Calu3 (cell line): ENCODE measurements at places on chromosomes 2 and 18.
A peak's percentile ranks its signal among the peaks of the same experiment; 100 is the strongest.

DNA sequence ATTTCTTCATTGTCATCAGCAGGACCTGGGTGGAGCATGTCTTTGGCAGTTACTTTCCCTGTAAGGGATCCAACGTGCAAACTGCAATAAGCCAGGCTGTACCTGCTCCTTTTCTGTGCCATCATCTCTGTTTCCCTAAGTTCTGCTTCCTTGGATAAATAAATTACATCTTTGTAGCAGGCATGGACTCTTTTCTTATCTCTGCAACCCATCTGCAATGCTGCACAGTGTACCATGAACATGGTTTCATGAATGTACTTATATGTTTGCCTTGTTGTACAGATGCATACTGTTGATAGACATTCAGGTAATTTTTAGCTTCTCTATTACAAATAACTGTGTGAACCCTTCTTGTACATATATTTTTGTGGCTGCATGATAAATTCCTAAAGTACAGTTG, 616.7 kb upstream of the PIK3C3 start:
- DNase-seq: no peak

- no peak for DNase-seq
Observed at GRCh38 chr2:228063558-228063957, 117.9 kb downstream of the SPHKAP start.

- DNase-seq: no peak
Observed at GRCh38 chr18:1383465-1383864, 478.8 kb downstream of the ADCYAP1 start.

- no peak for DNase-seq
Observed at GRCh38 chr2:40433736-40434135, 18.2 kb downstream of the SLC8A1 start.

DNA sequence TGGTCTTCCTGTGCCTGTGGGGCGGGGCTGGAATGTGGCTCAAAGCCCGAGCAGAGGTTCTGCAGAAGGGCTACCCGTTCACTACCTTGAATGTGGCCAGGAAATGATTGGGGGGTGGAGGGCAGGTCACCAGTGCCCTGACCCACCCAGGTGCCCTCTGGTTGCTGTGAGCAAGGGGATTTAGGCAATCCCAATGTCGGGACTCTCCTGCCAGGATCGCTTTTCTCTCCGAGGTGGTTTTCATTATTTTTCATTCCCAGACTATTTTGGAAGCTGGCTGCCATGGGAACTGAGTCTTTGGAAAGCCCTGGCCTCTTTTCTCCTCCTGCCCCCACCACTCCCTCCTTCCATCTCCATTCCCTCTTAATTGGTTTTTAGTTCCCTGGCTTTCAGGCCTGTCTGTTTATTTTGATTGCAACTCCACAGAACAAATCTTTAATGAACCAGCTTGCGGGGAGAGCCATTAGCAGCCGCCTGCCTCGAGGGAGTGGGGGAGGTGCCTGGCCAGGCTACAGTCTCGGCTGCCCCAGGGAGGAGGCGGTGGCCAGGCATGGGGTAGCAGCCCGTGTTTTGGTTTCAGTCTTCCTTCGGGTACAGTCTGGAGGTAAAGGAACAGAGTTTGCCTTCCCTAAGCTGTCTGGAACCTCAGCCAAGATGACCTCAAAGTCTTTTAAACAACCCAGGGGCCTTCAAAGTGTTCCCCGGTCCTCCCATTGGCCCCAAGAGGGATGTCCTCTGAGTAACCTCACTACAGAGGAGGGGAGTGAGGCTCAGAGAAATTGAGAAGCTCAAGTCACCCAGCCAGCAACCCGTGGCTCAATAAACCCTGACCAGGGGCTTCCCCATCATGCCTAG, 114.4 kb upstream of the HAAO start:
- DNase-seq: peak; percentile 41

- DNase-seq: no peak
Observed at GRCh38 chr2:3460156-3460555, 59.2 kb downstream of the ADI1 start.

DNA sequence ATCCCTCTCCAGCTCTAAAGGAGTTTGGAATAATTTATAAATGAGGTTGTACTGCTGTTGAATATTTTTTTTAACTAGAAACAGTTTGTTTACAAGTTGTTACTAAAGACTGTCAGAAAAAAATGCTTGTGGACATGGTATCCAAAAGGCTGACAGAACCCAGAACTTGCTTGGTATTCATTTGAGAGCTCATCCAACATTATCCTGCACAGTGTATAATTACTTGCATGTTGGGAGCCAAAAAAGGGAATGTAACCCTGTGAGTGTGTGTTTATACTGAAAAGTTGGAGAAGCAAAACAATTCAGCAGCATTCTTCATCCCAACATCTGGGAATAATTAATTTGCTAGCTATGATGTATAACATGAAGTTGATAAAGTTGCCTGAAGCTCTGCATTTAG, 42.1 kb upstream of the EHBP1 start:
- no peak for DNase-seq

GRCh38 chr2:37638973-37639372, 32.5 kb downstream of the CDC42EP3 start:
- DNase-seq: no peak

- no peak for DNase-seq
Observed at GRCh38 chr2:206275312-206276055, 1.0 kb downstream of the ZDBF2 start.

GRCh38 chr18:68997845-68998244, 200.0 kb downstream of the CCDC102B start:
- DNase-seq: no peak

DNA sequence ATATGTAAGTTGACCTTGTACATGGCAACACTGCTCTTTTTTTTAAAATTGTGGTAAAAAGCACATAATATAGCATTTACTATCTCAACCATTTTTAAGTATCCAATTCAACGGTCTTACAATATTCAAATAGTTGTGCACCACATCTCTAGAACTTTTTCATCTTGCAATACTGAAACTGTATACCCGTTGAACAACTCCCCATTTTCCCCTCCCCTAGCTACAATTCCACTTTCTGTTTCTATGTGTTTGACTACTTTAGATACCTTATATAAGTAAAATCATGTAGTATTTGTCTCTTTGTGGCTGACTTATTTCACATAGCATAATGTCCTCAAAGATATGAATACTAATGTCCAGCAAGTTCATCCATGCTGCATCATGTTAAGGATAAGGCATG, 452.1 kb downstream of the TXNL1 start:
- no peak for DNase-seq

GRCh38 chr2:129906139-129906860, 73.2 kb upstream of the RAB6C start:
- DNase-seq: no peak

DNA sequence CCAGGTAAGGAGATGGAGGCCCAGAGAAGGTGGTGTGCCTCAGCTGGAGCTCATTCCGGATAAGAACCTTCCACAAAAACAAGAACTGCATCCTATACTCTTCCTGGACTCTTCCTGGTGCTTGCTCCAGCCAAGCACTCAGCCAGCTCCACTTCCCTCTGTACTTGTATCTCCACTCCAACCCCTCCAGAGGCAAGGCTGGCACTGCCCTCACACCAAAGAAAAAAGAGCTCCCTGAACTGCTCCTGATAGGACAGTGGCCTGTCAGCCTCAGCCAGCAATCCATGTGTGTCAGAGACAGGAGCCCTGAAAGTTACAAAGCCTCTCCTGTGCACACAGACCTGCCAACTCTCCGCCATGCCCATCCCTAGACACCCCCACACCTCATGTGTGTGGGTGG, 248.1 kb downstream of the CELF4 start:
- DNase-seq: no peak

GRCh38 chr2:229104025-229104424, 167.1 kb downstream of the PID1 start:
- no peak for DNase-seq

- no peak for DNase-seq
Observed at GRCh38 chr2:3189076-3189591, 188.5 kb downstream of the EIPR1 start.

DNA sequence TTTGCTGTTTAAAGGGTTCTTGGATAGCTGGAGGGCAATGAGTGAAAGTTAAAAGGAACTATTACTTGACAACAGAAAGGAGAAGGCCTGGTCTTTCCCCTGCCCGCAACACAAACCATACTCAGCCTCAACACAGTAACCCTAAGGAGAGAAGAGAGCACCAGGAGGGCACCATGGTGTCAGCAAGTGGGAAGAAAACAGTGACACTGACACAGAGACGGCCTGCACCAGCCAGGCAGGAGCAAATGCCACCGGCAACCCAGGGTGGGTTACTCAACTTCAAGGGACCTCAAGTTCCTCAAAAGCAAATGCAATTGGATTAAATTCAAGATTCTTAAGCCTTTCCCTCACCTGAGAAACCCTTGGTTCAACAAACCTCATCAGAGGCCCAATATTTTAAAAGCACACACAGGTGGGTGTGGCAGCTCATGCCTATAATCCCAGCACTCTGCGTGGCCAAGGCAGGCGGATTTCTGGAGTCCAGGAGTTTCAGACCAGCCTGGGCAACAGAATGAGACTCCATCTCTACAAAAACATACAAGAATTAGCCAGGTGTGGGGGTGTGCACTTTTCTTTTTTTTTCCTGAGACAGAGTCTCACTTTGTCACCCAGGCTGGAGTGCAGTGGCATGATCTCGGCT, 52.3 kb downstream of the TFCP2L1 start:
- no peak for DNase-seq

GRCh38 chr2:155298001-155298400, 599.5 kb downstream of the KCNJ3 start:
- no peak for DNase-seq

DNA sequence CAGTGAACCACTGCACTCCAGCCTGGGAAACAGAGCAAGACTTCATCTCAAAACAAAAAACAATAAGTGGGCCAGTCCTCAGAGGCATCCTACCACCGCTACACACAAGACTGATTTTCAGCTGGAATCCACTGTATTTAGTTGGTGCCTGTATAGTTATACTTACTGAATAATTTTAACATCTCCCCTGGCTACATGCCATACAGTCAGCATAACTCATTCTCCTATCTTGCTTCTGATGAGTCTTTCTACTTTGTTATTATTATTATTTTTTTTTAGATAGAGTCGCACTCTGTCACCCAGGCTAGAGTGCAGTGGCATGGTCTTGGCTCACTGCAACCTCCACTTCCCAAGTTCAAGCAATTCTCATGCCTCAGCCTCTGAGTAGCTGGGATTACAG, 19.9 kb upstream of the CAB39 start:
- DNase-seq: no peak

DNA sequence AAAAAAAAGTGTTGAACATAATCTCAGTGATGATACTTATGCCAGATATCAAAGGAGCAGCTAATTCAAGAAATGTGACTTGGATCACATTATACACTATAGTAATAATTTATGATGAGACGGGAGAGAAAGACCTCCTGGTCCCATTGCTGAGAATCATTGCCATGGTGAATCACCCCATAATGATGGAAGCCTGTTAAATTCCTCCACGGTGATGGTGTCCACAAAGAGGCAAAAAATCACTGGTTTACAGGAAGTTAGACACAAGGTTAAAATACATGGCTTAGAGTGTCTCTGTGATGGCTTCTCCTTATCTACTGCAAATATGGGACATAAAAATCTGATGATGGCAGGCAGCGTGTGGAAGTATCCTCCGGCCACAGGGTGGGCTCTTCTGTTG, 210.0 kb downstream of the CDH2 start:
- no peak for DNase-seq

DNA sequence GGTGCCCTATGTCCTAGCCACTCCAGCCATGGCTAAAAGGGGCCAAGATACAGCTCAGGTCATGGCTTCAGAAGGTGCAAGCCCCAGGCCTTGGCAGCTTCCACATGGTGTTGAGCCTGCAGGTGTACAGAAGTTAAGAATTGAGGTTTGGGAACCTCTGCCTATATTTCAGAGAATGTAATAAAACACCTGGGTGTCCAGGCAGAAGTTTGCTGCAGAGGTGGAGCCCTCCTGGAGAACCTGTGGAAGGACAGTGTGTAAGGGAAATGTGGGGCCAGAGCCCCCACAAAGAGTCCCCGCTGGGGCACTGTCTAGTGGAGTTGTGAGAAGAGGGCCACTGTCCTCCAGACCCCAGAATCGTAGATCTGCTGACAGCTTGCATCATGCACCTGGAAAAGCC, 74.1 kb downstream of the SMIM21 start:
- DNase-seq: no peak

GRCh38 chr2:25349397-25349796, 7.7 kb upstream of the DNMT3A start:
- DNase-seq: no peak

DNA sequence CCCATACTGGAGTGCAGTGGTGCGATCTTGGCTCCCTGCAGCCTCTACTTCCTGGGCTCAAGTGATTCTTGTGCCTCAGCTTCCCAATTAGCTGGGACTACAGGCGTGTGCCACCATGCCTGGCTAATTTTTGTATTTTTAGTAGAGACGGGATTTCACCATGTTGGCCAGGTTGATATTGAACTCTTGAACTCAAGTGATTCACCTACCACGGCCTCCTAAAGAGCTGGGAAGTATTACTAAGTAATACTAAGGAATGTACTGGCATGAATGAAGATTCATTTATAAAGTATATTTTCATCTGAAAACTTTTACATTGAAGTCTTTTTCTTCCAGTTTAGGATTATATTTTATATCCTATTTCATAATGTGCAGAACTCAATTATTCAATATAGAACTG, 38.1 kb downstream of the NUP35 start:
- no peak for DNase-seq

- DNase-seq: no peak
Observed at GRCh38 chr18:32668956-32669355, 103.9 kb downstream of the KLHL14 start.
